ENCODE measurements at places on chromosomes 1 and 21. TPM values are rescaled to one million over a fixed set of nuclear protein-coding genes. Genes with fewer than 3 reads are reported as not detected.
A peak's percentile ranks its signal among the peaks of the same experiment; 100 is the strongest.

GRCh38 chr1:87141556-87141955 lies 187.1 kb upstream of the LMO4 start:
- no peak for DNase-seq
- H3K4me3 ChIP-seq, result no peak overlapping the region
- H3K4me1 ChIP-seq, result no peaks in the 10 kb centered on the region
- no peaks in the 10 kb centered on the region for H3K36me3 ChIP-seq
- H3K27ac ChIP-seq, result no peak overlapping the region
- H3K27me3 ChIP-seq, result peaks cover 3% of the 10 kb centered on the region

- H3K36me3 ChIP-seq, result no peaks in the 10 kb centered on the region
- no peaks in the 10 kb centered on the region for H3K4me1 ChIP-seq
- DNase-seq, result no peak
- H3K27me3 ChIP-seq, result peaks cover 16% of the 10 kb centered on the region
- H3K4me3 ChIP-seq, result no peak overlapping the region
Measured at GRCh38 chr1:168939110-168939946, 167.2 kb upstream of the ATP1B1 start.

GRCh38 chr1:48495166-48495565 lies 23.2 kb upstream of the SPATA6 start:
- H3K27me3 ChIP-seq, result no peaks in the 10 kb centered on the region
- H3K36me3 ChIP-seq, result no peaks in the 10 kb centered on the region
- H3K4me1 ChIP-seq, result peaks cover 4% of the 10 kb centered on the region
- H3K4me3 ChIP-seq, result no peak overlapping the region
- H3K27ac ChIP-seq, result no peak overlapping the region

GRCh38 chr1:228101614-228101993 lies 1.5 kb downstream of the C1orf35 start:
- no peak for DNase-seq
- H3K4me3 ChIP-seq, result peak overlapping the region; percentile 91
- H3K4me1 ChIP-seq, result peaks cover 15% of the 10 kb centered on the region
- H3K27me3 ChIP-seq, result no peaks in the 10 kb centered on the region

The ADGRL4 gene
- not detected for total RNA-seq

Data from activated CD8-positive, alpha-beta T cell treated with anti-CD3 and anti-CD28 coated beads for 36 hours (primary cell).